NAMALWA (cell line): ENCODE measurements at places on chromosomes 2 and 18.

DNA sequence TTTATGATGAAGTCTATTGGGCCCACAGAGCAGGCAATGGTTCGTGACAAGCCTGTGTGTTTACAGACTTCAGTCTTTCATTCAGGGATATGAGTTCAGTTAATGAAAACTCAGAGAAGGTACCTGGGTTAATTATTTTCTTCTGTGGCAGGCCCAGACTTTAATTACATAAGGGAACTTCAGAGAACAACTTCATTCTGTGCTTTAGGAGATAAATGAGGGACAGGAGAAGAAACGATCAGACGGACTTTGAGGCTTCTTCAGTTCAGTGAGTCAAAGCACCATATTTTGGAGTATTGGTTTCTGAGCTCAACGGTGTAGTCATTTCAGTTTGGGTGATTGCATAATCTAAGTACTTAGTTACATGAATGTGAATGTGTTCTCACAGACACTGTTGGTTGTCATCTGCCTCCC, 203.0 kb upstream of the KCNJ3 start:
- DNase-seq = no peak

DNA sequence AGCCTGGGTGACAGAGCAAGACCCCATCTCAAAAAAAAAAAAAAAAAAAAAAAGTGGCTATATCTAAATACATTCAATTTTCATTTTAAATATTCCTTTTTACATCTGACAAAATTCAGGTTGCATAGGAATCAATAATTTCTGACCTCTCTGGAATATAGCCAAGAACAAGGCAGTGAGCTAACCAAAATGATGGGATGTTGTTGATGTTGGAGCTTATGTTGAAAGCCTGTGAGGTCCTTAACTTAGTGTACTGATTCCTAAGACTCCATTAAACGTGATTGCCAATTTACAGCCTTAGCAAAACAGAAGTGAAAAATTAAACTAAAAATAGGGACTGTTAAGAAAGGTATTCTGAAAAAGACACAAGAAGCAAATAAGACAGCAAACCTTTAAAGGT, 109.6 kb downstream of the MEP1B start:
- no peak for DNase-seq

DNA sequence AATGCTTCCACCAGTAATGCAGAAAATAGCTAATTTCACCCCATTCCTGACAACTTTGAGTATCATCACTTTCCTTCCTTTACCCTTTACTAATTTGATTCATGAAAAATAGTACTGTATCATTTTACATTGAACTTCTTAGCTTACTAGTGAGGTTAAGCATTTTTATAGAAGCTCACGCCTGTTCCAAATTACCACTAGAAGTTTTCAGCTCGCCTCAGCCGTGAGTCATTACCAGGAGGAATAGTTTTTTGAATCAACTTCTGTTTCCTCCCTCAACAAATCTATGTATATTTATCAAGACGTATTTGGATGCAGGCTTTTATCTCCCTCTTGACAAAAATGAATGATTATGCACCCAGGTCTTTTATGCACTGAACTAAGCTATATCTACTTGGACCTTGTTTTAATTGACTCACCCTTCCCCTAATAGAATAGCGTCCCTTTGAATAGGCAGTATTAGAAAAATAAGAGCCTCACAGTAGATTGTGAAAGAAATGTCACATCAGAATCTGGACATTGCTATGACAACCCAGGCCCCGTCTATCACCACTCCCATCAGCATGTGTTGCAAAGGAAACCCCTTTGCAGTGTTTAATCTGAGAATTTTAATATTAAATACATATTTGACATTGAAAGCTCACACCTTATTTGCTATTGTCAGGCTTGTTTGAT, 207.4 kb upstream of the NRP2 start:
- DNase-seq = no peak

DNA sequence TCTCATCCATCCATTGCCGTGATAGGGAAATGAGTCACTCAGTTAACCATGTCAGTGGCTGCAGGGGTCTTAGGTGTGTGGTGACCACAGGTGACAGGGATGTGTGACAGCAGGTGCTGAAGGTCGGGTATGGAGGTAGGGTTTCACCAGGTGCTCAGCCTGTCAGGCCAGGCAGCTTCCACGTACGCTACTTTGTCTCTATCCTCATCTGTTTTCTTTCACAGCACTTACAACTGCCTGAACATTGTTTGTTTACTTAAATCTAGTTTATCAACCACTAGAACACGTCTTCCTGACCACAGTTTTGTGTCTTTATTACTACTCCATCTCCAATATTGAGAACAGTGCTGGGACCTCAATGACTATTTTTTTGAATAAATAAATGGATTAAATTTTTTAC, 11.4 kb upstream of the UXS1 start:
- no peak for DNase-seq

DNA sequence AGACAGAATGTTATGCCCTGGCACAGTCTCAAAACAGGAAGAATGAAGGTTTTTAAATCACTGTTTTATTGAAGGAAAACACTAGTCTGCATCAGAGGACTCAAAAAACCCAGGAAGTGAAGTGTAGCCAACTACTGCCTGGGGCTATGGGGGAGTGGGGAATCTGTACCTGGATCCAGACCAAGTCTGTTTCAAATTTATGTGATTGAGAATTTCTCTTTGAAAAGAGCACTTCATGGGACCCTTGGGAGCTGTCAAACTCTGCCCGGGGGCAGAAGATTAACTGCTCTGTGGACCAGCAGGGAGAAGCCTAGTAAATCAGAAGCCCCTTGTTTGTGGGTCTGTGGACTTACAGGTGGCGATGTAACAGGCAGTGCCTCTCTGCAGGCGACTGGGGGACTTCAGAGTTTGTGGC, 45.3 kb upstream of the TANC1 start:
- DNase-seq = no peak

GRCh38 chr18:34084635-34085034, 140.1 kb downstream of the NOL4 start:
- DNase-seq = no peak

- DNase-seq = peak; percentile 79
Measured at GRCh38 chr18:54530285-54530684, 60.8 kb upstream of the DYNAP start.

- peak; percentile 77 for DNase-seq
Measured at GRCh38 chr18:9475643-9476591, 604 bp downstream of the RALBP1 start.

DNA sequence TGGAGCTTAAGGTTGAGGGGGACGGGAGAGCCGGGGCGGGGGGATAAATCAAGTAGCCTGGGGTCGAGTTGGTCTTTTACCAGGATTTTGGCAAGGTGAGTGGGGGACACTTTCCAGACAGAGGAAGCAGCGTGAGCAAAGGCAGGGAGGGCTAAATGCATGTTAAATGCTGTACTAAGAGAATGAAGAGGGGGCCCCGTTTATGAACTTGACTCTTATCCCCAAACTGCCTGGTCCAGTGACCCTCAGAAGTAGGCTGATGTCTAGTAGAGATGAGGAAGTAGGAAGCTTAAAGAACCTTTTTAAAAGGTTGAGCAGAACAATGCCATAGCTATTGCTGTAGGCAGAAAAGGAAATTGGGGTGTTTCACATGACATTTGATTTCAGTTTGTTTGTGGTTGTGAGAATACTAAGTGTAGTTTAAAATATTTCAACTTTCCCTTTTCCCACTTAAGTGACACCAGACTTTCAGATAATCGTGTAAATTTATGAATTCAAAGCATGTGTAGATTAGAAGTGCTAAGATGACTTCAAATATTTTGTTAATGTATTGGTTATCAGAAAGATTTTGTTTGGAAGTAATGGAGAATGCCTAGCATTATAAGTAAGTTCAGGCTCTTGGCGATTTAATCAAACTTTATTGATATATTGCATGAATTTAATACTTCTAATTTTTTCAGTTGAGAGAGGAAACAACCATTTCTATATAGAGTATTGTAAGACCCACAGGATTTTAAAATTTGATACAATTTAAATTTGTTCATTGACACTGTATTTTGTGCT, 1.8 kb downstream of the REL start:
- peak; percentile 84 for DNase-seq

GRCh38 chr18:56165601-56166355, 472.6 kb downstream of the TXNL1 start:
- no peak for DNase-seq

- DNase-seq = no peak
Measured at GRCh38 chr2:191327484-191327883, 82.3 kb downstream of the MYO1B start.

- DNase-seq = no peak
Measured at GRCh38 chr2:216352653-216353270, 19.5 kb downstream of the MARCHF4 start.

DNA sequence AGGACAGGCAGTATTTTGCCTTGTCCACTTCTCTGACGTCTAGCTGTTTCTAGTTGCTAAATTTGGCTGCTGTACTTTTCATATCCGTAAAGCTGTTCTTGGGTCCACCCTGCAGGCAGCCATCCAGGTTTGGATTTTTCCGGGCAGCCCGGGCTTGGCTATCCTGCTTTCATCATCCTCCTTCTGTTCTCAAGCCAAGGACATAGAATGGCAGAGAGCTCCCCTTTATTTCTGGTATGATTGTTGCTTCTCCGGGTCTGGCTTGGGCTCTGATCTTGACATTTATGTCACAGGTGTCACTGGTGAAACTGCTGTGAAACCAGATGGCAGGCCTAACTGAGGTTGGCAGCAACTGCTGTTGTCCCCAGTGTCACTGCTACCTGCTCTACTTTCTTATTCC, 35.5 kb downstream of the SCN2A start:
- DNase-seq = no peak

- peak; percentile 91 for DNase-seq
Measured at GRCh38 chr2:101308432-101309210, at the start of gene RNF149. RNF149 (minus strand) TSS chr2:101308701; CDS start chr2:101308588, 113 bp downstream.

DNA sequence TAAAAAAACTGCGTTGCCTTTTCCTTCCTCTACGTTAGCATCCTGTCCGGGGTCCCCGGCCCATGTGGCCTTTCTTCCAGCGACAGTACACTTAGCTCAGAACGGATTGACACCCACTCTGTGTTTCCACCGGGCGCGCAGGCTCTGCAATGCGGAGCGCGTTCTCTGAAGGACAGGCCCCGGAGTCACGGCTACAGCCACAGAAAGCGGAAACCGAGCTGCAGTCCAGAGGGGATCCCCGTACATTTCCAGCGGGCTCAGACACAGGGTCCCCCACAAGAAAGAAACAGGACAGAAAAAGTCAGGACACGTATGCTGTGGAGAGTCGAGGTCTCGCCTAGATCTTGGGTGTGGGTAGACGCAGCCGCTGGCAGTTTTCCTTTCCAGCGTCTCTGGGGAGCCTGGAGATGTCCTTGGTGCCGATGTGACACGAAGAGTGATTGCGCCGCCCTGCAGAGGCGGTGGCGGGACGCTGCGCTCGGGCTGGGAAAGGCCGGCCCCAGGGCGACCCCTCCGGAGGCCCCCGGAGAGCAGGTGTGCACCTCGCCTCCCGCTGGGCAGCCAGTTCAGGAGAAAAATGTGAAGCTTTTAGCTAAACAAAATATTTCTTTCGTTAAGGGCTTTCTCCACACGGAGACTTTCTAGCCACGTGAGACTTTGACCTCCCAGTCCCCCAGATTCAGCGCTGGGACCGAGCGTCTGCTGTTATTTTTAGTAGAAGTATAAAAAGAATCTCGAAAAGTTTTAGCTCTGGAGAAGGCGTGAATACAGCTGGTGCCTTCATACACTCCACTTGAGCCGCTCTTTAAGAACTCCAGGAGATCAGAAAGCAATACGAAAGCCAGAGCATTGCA, 1.3 kb upstream of the ACKR3 start:
- no peak for DNase-seq

- DNase-seq = no peak
Measured at GRCh38 chr2:85016446-85016845, 45.5 kb downstream of the KCMF1 start.

GRCh38 chr2:78589871-78590270, 435.6 kb upstream of the REG3G start:
- DNase-seq = no peak

DNA sequence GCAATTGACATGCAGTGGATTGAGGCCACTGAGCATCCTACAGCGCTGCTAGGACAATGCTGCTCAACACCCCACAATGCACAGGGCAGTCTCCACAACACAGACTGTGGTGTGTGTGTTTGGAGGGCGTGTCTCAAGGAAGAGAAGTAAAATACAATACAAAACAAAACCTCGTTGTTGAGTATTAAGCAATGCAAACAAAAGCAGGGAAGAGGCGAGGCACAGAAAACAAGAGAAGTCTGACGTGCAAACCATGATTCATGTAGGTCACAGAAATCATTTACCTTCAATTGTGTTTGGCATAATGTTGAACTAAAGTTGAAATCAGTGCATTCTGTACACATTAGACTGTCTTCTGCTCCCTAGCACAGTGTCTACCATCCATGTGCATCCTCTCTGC, 260.9 kb downstream of the PHLPP1 start:
- no peak for DNase-seq

- DNase-seq = no peak
Measured at GRCh38 chr2:138454761-138455160, 46.8 kb upstream of the SPOPL start.

GRCh38 chr2:172429301-172429968, 2.0 kb downstream of the ITGA6 start:
- DNase-seq = peak; percentile 28

- peak; percentile 18 for DNase-seq
Measured at GRCh38 chr2:7057865-7058400, 140.7 kb downstream of the RNF144A start.

DNA sequence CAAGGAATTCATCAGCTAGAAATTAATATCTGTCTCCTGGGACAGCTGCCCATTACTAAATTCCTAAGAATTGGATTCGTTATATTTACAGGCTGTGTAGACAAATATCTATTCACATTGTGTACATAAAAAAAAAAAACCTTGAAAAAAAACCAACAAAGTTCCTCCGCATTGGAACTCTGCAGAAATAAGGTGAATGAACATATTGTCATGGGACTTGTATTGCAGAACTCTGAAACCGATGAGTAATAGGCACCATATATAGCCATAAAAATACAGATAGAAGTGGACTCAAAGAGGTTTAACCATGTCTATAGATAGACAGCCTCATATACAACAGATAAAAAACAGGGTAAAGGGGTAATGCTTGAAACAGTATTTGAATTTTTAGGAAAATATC, 909.9 kb upstream of the CHAC2 start:
- no peak for DNase-seq

GRCh38 chr2:238874330-238875050, 26.6 kb downstream of the TWIST2 start:
- no peak for DNase-seq

- peak; percentile 83 for DNase-seq
Measured at GRCh38 chr2:88933980-88934379, 242.5 kb downstream of the RPIA start.

DNA sequence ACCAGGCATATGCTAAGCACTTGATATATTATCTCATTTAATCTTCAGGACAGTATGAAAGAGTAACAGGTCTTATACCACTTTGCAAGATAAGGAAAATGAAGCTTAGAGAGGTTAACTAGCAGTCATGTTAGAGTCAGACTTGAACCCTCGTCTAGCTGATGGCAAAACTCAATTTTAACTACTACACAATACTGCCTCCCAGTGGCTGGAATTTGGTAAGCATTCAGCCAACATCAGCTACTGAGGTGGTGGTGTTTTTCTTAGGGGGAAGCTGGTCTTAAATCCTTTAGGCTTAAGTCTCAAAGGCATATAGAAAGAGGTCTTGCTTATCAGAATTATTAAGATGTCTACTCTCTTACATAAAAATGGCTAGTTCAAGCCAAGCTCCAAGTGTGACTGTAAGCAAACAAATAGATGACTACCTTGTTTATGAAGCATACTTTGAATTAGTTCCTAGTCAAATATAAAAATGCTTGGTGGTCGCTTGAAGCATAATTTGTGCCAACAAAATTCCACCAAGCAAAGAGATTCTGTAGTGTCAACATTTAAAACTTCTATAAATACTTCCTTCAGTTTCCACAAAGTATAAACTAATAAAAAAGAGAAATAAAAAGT, 325.4 kb upstream of the FIGN start:
- peak; percentile 58 for DNase-seq
